ENCODE measurements at places on chromosomes 2 and 18.

- peaks cover 5% of the 10 kb centered on the region for H3K4me1 ChIP-seq
- no peak overlapping the region for H3K27ac ChIP-seq
- no peak overlapping the region for H3K4me3 ChIP-seq
- H3K27me3 ChIP-seq = peaks cover 1% of the 10 kb centered on the region
- DNase-seq = peak; percentile 5
- no peaks in the 10 kb centered on the region for H3K36me3 ChIP-seq
Observed at GRCh38 chr2:138712212-138712979, 67.8 kb downstream of the NXPH2 start.

- no peak overlapping the region for H3K4me3 ChIP-seq
- H3K27ac ChIP-seq = no peak overlapping the region
- no peaks in the 10 kb centered on the region for H3K4me1 ChIP-seq
- no peaks in the 10 kb centered on the region for H3K27me3 ChIP-seq
- DNase-seq = no peak
Observed at GRCh38 chr2:36731941-36732672, 35.6 kb downstream of the VIT start.

- no peaks in the 10 kb centered on the region for H3K27me3 ChIP-seq
- no peak for DNase-seq
- peak overlapping the region; percentile 92 for H3K4me3 ChIP-seq
- H3K4me1 ChIP-seq = peaks cover 31% of the 10 kb centered on the region
- peaks cover 16% of the 10 kb centered on the region for H3K36me3 ChIP-seq
- peak overlapping the region; percentile 98 for H3K27ac ChIP-seq
Observed at GRCh38 chr2:26345283-26345544, 729 bp upstream of the SELENOI start.

DNA sequence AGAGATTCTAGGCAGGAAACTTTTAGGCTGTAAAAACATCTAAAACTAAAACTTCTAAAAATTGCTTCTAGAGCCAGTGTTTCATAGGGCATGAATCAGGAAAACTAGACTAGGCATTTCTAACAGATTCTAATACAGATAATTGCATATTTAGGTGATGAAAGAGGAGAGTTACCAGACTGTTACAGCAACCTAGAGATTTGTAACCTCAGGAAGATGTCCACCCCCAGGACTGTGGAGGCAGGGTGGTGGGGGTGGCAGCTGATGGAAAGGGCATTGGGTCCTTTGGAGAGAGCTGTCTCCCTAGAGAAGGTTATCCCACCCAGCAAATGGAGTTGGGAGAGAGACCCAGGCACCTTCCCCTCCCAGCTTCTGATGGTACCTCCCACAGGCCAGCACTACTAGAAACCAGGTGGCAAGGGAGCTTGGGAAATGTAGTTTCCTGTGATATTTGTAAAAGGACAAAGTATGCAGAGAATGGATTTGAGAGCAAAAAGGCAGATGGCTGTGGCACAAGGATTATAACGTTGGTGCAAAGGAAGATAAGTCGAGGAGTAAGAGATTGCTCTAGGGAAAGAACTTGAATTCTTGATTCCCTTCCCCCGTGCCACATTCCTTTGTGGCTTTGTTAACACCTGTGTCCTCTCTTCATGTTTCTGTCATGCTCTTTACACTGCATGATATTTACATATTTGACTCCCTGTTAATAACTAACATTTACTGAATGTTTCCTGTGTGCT lies 75.6 kb upstream of the MGAT5 start:
- H3K4me1 ChIP-seq = peaks cover 96% of the 10 kb centered on the region
- peak overlapping the region; percentile 83 for H3K27ac ChIP-seq
- H3K27me3 ChIP-seq = no peaks in the 10 kb centered on the region

DNA sequence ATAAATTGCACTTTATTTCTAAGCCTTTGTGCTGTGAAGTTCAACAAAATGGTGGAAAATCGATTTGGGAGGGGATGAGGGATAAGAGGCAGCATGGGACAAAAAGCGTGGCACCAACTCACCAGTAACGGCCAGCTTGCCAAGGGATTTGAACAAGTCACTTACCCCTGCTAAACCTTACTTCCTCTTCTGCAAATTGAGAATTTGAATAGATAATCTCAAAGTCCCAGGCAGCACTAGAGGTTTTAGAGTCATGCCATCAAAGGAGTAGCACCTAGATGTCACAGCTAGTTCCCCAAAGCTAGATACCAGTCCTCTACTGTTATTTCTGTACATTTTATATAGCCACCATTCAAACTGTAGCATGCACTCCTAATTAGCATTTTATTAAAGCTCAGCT lies 83.7 kb upstream of the VRK2 start:
- no peak overlapping the region for H3K4me3 ChIP-seq
- no peaks in the 10 kb centered on the region for H3K4me1 ChIP-seq
- no peak for DNase-seq
- no peaks in the 10 kb centered on the region for H3K36me3 ChIP-seq

DNA sequence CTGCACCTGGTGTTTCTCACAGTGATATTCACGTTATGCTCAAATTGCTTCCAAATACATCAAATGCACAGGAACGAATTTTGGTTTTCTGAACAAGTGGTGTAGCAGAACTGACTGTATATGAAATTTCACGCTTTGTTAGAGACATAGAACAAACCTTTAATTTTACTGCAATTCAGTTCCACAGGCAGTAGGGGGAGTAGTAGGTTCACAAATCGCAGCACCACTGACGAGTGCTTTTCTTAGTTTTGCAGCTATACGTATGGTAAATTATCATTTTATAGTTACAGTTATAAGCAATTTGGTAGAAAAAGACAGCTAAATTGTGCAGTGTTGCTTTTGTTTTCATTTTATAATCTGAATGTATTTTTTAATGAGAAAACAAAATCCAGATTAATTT lies 113.3 kb downstream of the KIAA1328 start:
- H3K4me1 ChIP-seq = no peaks in the 10 kb centered on the region
- H3K27ac ChIP-seq = no peak overlapping the region
- no peaks in the 10 kb centered on the region for H3K27me3 ChIP-seq
- DNase-seq = no peak
- H3K4me3 ChIP-seq = no peak overlapping the region
- H3K36me3 ChIP-seq = peaks cover 20% of the 10 kb centered on the region

DNA sequence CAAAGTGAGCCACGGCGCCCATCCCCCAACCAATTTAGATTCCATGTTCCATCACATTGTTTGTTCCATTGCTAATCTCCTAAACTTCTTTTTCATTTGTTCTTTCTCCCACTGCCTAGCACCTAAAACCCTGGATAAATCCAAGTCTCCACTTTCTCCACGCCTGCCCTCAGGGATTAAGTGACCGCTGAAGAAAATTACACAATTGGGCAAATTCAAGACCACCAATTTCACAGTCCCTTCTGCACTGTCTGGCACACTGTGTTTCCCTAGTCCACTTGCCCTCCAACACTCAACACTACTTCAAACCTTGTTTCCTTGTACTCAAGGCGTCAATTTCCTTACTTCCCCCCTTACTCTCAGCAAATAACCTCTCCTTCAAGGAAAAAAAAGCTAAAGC lies 5.1 kb upstream of the UBXN4 start:
- H3K4me1 ChIP-seq = peaks cover 2% of the 10 kb centered on the region
- no peak overlapping the region for H3K27ac ChIP-seq
- no peak for DNase-seq
- H3K36me3 ChIP-seq = peaks cover 4% of the 10 kb centered on the region

DNA sequence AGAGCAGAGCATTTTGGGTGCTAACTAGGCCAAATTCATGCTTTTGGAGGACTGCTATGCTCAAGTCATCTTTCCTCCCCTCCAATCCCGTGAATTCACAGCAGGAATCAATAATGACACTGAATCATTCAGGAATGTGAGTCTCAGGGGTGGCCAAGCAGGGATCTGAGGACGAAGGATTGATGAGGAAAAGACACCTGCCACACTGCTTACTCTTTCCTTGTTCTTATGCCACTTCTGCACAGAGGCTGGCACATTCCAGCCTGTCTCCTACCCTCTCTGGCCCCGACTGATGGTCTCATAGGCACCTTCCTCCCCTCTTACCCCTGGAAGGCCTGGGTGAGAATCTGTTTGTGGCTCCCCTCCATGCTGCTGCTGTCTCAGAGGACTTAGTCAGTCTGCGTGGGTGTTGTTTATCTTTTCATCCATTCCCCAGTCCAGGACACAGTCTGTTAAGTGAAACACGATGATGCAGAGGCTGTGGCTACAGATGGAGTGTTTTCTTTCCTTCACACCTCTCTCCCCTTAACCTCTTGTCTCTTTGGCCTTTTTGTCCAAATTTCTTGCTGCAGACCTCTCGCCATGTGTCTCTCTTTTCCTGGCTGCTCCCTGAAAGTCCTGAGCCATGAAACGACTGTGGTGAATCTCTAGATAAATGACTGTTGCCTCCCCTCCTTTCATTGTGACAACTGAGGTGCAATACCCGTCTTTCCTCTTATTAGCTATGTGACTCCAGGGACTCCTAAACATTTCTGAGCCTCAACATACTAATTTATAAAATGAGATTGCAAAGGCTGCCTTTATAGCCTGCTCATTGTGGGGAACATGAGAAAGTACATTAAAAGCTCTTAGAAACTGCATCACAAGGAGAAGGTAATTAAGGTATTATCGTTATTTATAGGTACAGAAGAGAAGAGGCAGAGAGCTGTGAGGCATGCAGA lies 86.9 kb downstream of the RDH14 start:
- H3K4me3 ChIP-seq = no peak overlapping the region
- DNase-seq = no peak
- H3K27me3 ChIP-seq = peaks cover 17% of the 10 kb centered on the region
- H3K27ac ChIP-seq = no peak overlapping the region
- H3K36me3 ChIP-seq = no peaks in the 10 kb centered on the region
- no peaks in the 10 kb centered on the region for H3K4me1 ChIP-seq

DNA sequence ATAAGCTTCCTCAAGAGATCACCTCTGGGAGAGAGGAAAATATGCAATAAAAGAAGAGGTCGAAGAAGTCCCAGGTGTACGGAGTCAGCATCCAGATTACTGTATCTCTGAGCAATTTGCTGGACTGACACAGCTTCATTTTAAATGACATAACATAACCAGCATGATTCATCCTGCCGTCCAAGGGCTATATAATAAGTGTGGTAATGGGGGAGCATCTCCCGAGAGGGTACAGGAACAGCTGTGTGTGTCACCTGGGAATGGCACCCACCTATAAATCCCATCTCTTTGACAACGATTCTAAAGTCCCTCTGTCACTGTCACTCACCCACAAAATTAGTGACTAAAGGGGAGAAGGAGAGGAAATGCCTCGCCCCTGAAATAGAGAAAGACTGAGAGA lies 19.3 kb upstream of the FZD7 start:
- H3K4me1 ChIP-seq = no peaks in the 10 kb centered on the region
- H3K27ac ChIP-seq = no peak overlapping the region
- DNase-seq = no peak
- no peaks in the 10 kb centered on the region for H3K36me3 ChIP-seq
- no peak overlapping the region for H3K4me3 ChIP-seq

DNA sequence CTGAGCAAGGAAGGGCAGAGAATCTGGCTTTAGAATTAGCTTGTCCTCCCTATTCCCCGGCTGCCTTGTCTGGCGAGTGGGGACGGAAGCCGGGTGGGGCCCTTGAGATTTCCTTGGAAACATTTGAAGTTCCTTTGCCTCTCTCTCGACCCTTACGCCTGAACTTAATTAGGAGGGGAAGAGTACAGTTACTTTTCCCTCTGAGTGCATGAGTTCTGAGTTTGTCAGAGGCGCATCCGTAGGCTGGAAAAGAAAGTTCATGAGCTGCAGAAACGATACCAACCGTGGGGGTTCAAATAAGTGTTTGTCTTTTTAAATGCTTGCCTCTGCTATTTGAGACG lies 468 bp downstream of the PIKFYVE start:
- no peak for DNase-seq
- peaks cover 13% of the 10 kb centered on the region for H3K36me3 ChIP-seq
- peak overlapping the region; percentile 83 for H3K4me3 ChIP-seq
- no peaks in the 10 kb centered on the region for H3K27me3 ChIP-seq
- H3K27ac ChIP-seq = peak overlapping the region; percentile 95

DNA sequence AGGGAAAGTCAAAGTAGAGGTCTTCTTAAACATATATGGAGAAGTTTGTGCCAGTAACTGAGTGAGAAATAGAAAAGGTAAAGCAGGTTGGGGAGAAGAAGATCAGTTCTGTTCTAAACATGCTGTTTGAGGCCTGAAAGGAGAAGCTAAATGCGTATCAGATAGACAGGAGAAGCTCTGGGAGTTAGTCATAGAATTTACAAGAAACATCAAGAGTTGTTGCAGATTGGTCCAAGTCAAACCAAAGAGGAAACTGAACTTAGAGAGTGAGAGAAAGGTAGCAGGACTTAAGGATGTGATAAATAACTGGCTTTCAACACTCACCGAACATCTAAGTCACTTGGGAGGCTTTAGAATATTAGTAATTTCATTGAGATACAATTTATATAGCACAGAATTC lies 29.2 kb upstream of the CERS6 start:
- H3K36me3 ChIP-seq = peaks cover 6% of the 10 kb centered on the region
- H3K4me1 ChIP-seq = peaks cover 2% of the 10 kb centered on the region
- no peak for DNase-seq
- no peak overlapping the region for H3K4me3 ChIP-seq
- H3K27me3 ChIP-seq = no peaks in the 10 kb centered on the region
- no peak overlapping the region for H3K27ac ChIP-seq

GRCh38 chr2:149709496-149710263 lies 122.1 kb upstream of the MMADHC start:
- DNase-seq = no peak
- no peak overlapping the region for H3K4me3 ChIP-seq
- H3K27me3 ChIP-seq = no peaks in the 10 kb centered on the region
- no peaks in the 10 kb centered on the region for H3K36me3 ChIP-seq

DNA sequence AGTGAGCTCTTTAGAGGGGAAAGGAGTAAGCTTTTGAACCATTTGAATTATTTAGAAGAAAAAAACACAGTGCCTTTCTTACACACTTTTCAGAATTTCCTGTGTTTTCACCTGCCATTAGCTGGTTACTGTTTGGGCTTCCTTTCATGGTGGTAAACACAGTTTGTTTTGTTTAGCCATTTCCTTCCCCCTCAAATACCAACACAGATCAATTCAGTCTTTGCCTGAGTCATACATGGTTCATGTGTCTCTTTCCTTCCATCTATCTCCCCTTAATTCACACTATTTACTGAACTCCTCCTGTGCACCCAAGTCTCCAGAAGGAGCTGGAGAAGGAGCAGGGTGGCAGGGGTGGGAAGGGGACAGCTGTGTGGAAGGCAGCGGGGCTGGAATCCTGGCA lies 45.0 kb downstream of the TCF7L1 start:
- H3K36me3 ChIP-seq = no peaks in the 10 kb centered on the region
- no peaks in the 10 kb centered on the region for H3K4me1 ChIP-seq
- peaks cover 5% of the 10 kb centered on the region for H3K27me3 ChIP-seq
- no peak overlapping the region for H3K4me3 ChIP-seq
- no peak for DNase-seq

GRCh38 chr2:157877761-157878400 lies 1.8 kb upstream of the ACVR1 start:
- peaks cover 3% of the 10 kb centered on the region for H3K36me3 ChIP-seq
- H3K27me3 ChIP-seq = no peaks in the 10 kb centered on the region
- H3K4me1 ChIP-seq = peaks cover 13% of the 10 kb centered on the region
- H3K4me3 ChIP-seq = peak overlapping the region; percentile 85
- no peak for DNase-seq

GRCh38 chr2:201185863-201186262 lies 2.9 kb downstream of the CASP10 start:
- H3K27ac ChIP-seq = no peak overlapping the region
- H3K36me3 ChIP-seq = peaks cover 13% of the 10 kb centered on the region
- H3K4me3 ChIP-seq = peak overlapping the region; percentile 48

GRCh38 chr2:30366199-30366691 lies 80.8 kb upstream of the LCLAT1 start:
- H3K4me3 ChIP-seq = no peak overlapping the region
- no peaks in the 10 kb centered on the region for H3K27me3 ChIP-seq
- H3K4me1 ChIP-seq = peaks cover 37% of the 10 kb centered on the region
- peak overlapping the region; percentile 9 for H3K27ac ChIP-seq
- no peak for DNase-seq

GRCh38 chr2:79887747-79888374 lies 375.0 kb downstream of the CTNNA2 start:
- H3K27ac ChIP-seq = no peak overlapping the region
- H3K4me1 ChIP-seq = no peaks in the 10 kb centered on the region
